ENCODE measurements at places on chromosomes 4 and X.

- no peak for DNase-seq
Measured at GRCh38 chrX:48829016-48829735, 2.9 kb downstream of the ERAS start.

- no peak for DNase-seq
Measured at GRCh38 chrX:13923845-13924244, 105.8 kb downstream of the GEMIN8 start.

- no peak for DNase-seq
Measured at GRCh38 chrX:43707812-43708548, 51.9 kb downstream of the MAOA start.

DNA sequence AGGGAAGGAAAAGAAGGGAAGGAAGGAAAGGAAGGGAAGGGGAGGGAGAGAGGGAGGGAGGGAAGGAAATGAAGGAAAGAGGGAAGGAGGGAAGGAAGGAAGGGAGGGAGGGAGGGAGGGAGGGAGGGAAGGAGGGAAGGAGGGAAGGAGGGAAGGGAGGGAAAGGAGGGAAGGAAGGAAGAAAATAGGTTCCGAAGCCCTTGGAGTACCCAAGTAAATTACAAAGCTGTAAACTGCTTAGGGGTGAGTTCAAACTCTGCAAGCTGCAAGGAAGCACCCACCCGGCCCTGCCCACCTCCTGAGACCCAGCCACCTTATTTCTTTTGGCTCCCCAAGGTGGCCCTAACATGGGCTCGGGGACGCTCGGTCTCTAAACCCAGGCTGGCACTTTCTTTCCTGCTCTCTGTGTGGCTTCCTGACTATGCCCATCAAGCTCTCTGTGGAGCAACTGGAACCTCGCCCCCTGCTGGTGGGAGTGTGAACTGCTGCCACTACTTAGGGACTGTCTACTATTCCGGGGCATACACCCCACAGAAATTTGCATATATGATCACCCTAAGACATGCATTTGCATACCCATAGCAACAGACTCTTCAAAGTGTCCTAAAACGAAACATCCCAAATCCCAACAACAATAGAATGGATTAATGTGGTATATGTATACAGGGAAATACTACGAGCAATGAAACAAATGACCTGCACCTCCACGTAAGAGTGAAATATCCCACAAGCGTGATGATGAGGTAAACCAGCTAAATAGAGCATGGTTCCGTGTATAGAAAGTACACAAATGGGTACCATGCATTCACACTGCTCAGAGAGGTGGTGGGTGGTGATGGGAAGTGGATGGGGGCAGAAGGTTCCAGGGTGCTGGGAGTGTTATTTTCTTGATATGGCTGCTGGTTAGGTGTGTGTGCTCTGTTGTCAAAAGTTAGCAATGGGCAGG is 151.7 kb upstream of the TBL1X start:
- DNase-seq, result peak; percentile 71

DNA sequence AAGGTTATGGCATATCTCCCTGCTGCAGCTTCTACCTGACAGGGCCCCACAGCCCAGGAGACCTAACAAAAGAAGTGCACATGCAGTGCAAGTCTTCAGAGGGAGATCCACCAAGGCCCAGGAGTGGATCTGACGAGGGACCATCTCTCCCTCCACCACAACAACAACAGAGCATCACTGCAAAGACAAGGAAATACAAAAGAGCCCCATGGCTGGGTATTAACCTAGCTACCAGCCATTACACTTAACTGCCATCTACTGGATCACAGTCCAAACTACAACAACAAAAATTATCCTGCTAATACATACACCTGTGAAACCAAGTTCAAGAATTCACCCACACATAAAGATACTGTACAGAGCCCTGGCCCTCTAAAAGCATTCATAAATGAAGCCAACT is 280.2 kb upstream of the SLC7A11 start:
- no peak for DNase-seq

- no peak for DNase-seq
Measured at GRCh38 chrX:150454508-150455214, 91.5 kb downstream of the MAMLD1 start.

DNA sequence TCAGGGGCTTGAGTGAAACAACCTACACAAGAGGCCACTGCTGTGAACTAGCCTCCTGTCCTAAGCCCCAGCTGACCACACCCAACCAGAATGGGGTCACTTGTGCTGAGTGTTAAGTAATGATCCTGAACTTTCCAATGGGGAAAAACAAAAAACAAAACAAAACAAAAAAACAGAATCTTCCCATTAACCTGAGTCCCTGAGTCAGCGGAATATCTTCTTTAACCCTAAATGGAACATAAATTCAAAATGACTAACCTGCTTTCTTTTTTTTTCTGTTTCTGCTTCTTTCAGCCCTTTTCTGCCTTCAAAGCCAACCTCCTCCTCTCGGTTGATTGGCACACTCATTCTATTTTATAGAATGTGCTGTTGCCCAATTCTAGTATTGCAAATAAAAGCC is 31.2 kb upstream of the MAGEA8 start:
- DNase-seq, result no peak

DNA sequence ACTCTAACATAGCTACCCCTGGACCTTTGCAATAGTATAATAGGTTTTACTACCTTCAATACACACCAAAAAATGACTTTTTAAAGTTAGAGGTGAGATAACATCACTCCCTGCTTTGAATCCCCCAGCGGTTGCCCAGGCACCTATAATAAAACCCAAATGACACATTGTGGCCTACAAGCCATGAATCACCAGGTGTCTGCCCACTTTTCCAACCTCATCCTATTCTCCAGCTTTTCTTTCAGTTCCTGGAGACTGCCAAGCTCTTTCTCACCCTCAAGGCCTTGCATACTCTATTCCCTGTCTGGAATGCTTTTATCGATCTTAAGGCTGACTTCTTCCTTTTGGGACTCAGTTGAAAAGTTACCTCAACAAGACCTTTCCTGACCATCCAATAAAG is 16.4 kb upstream of the PRSS48 start:
- no peak for DNase-seq

GRCh38 chr4:129808242-129808641 is 712.3 kb downstream of the C4orf33 start:
- DNase-seq, result no peak

DNA sequence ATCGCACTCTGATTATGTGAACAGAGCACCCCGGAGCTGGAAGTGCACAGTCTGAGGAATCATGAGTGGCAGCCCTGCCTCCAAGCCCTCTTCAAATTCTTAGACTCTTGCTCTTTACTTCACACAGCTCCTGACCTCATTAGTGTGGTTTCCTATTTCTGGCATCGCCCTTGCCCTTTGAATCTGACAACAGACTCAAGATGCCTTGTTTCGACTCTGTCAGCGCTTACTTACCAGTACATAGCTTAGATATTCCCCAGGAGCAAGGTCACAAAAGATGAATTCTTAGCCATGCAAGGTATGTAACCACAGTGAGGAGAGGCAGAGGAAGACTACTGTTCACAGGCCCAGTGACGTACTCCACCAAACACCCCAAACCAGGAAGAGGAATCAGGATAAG is 167.2 kb downstream of the KDR start:
- no peak for DNase-seq

DNA sequence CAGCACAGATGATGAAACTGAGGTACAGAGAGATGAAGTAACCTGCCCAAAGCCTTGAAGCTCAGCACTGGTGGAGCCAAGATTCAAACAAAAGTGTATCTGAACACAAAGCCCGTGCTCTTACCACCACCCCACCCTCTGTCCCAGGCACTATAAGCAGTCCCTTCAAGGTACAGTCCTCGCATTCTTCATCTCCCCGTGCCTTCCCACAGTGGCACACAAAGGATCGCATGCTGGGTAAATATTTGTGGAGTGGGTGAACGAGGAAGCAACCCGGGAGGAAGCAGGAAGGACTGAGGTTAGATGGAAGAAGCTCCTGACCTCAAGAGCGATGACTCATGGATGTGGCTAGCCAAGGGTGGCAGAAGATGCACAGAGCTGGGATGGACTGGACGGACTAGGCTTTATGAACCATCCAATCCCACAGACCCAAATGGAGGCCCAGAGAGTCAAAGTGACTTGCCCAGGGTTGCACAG is 18.4 kb downstream of the IQSEC2 start:
- no peak for DNase-seq

DNA sequence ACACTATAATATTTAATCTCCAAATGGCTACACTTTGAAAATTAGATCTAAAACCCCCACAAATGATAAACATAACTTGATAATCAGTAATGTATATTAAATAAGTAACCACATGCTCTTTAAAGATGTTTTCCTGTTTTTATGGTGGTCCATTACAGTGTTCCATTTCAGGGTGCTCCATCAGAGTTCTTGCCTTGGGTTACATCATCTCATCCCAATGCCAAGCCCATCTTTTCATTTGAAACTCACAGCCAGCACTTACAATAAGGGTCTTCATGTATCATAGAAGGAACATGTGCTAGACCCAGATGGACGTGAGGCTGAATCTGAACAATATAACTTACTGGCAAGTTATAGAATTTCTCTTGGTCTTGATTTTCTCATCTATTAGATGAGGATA is 10.5 kb upstream of the PAQR3 start:
- DNase-seq, result no peak

DNA sequence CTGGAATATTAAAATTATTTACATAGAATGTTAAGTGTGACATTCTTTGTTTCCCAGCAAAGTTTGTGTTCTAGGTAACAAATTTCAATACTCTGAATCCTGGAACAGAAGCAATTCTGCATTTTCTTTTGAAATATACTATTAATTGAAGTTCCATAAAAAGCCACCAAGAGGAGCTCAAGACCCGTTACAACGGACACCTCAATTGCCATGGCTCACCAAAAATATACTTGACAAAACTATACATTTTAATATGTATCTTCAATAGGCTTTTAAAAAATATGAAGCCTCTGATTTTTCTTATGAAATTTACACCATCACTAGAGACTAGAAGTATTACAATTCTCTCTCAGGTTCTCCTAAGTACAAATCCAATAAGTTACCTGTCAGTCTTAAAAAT is 111.4 kb downstream of the NYX start:
- DNase-seq, result no peak

- no peak for DNase-seq
Measured at GRCh38 chrX:119828446-119828845, 24.3 kb downstream of the UPF3B start.
